MM.1S (cell line): ENCODE measurements at places on chromosomes 7 and 10.

DNA sequence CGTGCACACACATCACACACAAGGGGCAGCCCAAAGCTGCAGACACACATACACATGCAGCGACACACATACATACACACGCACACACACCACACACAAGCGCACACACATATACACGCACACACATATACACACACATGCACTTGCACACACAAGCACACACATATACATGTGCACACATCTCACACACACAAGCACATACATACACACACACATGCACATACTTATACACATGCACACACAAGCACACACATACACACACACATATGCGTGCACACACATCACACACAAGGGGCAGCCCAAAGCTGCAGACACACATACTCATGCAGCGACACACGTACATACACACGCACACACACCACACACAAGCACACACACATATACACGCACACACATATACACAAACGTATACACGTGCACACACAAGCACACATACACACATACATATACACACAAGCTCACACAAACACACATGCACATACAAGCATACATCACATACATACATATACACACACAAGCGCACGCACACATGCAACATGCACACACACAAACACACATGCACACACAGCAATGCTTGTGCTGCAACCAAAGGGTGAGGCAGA is 178.8 kb upstream of the PFKP start:
- DNase-seq, result no peak

DNA sequence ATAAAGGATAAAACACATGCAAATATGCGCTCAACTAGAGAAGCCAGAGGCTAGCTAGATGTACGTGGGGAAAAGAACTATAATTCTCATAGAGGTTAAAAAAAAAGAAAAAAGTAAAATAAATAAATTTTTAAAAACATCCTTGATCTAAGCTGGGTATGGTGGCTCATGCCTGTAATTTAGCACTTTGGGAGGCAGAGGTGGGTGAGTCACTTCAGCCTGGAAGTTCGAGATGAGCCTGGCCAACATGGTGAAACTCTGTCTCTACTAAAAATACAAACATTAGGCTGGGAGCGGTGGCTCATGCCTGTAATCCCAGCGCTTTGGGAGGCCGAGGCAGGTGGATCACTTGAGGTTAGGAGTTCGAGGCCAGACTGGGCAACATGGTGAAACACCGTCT is 18.6 kb upstream of the HSPA12A start:
- no peak for DNase-seq

GRCh38 chr10:72098301-72098835 is 10.0 kb upstream of the SPOCK2 start:
- no peak for DNase-seq

GRCh38 chr10:97229322-97230015 is 43.7 kb upstream of the SLIT1 start:
- no peak for DNase-seq

- DNase-seq, result peak; percentile 92
Observed at GRCh38 chr7:112084520-112084971, 121.7 kb downstream of the DOCK4 start.

GRCh38 chr7:1241603-1242255 is 9.1 kb downstream of the UNCX start:
- DNase-seq, result no peak

- no peak for DNase-seq
Observed at GRCh38 chr7:45257284-45257683, 99.7 kb downstream of the RAMP3 start.

GRCh38 chr10:119535305-119535704 is 7.2 kb downstream of the RGS10 start:
- DNase-seq, result no peak

- DNase-seq, result no peak
Observed at GRCh38 chr7:55189878-55190436, 171.1 kb downstream of the EGFR start.

- no peak for DNase-seq
Observed at GRCh38 chr10:31268444-31269303, 50.3 kb upstream of the ZEB1 start.

GRCh38 chr10:124642088-124642710 is 102.0 kb downstream of the FAM53B start:
- no peak for DNase-seq

- no peak for DNase-seq
Observed at GRCh38 chr10:132814469-132814856, 28.5 kb upstream of the NKX6-2 start.

DNA sequence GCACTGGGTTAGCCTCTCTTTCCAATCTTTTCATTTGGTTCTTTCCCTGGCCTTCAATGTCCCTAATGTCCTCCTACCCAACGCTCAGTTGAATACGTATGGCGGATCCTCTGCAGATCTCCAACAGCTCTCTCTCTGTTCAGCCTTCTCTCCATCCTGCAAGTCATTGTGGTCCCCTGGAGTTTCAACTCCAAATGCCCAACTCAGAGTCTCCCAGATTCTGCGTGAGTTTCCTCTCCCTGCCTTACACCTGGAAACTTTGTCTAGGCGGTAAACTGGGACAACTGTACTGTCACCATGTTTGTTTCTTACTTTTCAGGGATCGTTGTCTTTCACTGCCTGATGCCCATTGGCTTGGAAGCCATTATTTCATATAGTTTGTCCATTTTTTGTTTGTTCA is 273.1 kb downstream of the TNS3 start:
- DNase-seq, result no peak

DNA sequence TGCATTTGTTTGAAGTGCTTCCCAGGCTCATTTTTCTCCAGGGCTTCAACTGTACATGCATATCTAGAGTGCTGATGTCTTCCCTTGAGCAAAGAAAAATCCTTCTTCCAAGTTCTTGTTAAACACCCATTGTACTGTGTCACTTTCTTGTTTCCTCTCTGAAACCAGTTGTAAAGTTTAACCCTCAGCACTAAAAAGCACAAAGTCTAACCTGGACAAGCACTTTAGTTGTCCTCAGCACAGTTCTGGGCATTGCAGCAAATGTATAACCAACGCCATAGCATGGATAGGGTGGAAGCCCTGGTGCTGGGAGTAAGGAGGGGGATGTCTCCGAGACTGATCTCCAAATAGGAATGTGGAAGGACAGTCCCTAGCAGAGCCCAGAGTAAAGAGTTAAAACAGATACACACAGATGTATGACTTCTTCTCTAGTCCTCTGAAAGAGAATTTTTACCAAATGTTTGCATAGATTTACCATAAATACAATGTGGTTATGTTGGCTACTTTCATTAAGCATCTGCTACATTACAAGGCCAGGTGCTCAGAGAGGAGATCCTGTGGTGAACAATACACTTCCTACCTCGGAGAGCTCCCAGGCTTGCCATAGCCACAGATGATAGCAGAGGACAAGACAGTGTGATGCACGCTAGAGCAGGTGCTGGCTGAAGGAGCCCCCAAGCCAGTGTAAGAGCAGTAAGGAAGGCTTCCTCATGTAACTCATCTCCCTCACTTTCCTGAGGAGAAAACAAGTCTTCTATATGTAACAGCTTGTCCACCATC is 57.0 kb downstream of the DNAJC12 start:
- DNase-seq, result peak; percentile 88

DNA sequence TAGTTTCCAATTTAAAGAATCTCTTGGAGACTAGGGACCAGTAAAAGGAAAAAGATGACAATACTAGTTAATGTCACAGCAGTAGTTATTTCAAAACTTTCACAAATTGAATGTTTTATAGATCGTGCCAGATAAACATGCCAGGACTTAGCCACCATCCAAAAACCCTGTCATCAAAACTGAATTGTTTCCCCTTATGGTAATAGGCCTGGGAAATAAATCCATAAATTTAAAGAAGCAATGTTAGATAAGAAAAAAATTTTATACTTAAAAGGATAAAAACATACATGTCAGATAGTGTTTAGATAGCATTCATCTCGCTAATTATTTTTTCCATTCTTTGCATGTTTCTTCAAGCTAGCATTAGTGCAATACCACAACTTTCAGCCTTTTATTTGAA is 71.2 kb downstream of the SUGCT start:
- DNase-seq, result no peak

- no peak for DNase-seq
Observed at GRCh38 chr7:133313575-133313974, 60.7 kb downstream of the EXOC4 start.

GRCh38 chr7:87345962-87346371 is 503 bp downstream of the CROT start:
- DNase-seq, result no peak

GRCh38 chr7:73707045-73707631 is 12.3 kb downstream of the STX1A start:
- no peak for DNase-seq

GRCh38 chr10:33715303-33715975 is 381.0 kb upstream of the NRP1 start:
- no peak for DNase-seq

DNA sequence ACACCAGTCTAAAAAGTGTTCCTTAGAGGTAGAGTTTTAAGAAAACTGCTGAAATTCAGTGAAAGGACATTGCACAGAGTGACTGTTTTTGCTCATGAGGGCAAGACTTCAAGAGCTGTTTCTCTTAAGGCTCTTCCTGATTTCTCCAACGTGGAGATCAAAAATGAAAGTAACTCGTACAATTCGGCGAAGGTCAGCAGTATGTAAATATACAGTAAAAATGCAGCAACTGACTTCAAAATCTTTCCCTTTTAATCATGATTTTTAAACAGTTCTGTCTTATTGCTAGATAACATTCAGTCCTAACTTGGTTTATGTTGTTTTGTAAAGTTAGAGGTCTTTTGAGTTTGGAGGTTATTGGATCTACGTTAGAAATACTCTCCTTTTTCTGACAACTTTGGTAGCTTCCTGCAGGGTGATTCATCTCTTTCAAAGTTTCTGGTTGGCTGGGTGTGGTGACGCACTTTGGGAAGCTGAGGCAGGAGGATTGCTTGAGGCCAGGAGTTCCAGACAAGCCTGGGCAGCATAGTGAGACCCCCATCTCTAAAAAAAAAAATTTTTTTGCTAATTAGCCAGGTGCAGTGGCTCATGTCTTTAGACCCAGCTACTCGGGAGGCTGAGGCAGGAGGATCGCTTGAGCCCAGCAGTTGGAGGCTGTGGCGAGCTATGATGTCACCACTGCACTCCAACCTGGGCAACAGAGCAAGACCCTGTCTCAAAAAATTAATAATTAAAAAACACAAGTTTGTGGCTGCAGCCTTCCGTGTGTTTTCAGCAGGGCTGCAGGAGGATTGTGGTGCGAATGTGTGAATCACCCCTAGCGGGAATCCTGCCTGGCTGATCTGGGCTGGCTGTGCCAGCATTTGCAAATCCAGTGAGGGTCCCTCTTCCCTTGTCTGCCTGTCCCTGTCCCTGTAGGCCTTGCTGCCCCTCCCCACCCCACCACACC is 29.2 kb upstream of the AP5Z1 start:
- DNase-seq, result peak; percentile 78

DNA sequence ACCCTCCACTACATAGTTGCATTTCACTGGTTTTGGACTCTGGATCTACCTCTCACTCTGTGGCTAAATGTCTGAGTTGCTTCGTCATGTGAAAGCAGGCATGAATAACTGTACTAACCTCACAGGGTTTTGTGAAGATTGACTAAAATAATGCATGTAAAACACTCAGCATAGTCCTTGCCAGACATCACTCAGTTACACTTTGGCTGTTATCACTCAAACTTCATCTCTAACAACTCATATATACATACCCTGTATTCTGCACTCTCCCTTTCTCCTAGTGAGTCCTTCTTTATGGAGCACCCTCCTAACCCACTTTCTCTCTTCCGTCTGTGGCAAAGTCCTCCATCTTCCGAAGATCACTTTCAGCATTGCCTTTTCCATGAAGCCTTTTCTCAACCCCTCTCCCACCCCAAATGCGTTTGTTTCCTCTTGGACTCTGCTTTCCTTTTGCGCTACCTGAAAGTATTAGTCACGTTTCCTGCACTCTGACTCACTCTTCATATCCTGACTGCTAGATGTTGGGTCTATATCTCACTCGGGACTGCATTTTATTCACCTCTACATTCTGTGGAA is 72.6 kb downstream of the OSBPL3 start:
- no peak for DNase-seq

DNA sequence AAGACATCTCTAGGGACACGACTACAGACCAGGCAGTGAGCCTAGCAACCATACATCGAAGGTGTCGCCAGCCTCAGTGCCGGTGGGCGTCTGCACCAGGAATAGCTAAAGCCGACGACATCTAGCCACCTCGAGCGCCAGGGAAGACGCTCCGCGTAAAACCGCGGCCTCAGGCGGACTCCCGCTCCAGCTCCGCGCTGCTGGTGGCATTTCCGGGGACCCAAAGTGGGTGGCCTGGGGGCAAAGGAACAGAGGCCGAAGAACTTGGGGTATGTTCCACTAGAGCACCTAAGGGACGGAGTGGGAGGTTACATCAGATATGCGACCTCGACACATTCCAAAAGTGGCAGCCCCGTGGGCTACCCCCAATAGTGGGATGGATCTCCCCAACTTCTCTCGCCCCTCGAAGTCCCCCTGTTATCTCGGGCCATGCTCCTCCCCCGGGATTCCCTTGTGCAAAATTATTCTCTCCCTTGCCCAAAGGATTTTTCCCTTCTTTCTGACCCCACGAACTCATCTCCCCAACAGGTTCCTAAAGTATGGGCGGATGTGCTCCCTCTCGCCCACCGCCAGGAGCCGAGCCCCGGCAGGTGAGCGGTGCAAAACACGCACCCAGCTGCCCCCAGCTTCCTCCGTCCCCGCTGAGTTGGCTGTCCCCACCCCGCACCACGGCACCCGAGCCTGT is 1.2 kb downstream of the KCNMA1 start:
- no peak for DNase-seq

- no peak for DNase-seq
Observed at GRCh38 chr10:19785366-19785765, 30.9 kb upstream of the PLXDC2 start.

DNA sequence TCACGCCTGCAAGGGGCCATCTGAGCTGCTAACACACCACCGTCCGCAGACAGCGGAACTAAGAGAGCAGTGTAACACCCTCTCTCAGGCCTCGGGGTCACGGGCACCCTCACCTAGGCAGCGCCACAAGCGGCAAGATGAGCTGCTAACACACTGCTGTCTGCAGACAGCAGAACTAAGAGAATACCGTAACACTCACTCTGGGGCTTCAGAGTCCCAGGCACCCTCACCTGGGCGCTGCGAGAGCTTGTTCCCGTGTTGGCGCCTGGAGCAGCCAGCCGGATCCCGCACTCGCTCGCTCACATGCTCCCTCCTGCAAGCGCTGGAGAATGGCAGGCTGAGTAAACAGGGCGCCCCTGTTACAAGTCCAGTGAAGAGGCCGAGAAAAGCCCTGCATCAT is 160.2 kb downstream of the SRPK2 start:
- DNase-seq, result no peak

GRCh38 chr7:55188590-55189138 is 169.8 kb downstream of the EGFR start:
- DNase-seq, result no peak

DNA sequence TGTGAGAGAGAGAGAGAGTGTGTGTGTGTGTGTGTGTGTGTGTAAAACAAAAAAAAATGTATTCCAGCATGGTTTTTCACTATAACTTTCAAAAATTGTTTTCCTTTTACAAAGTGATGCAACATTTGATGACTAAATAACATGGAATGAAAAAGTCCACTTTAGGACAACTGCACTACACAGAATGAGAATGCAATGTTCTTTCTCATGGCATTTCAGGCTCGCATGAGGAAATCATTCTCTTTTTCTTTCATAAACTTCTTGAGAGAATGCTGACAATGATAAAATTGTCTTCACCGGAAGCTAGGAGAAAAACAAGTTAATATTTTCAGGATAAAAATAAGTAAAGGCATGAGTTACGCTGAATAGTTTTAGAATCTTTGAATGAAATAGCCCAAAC is 53.7 kb downstream of the SLC16A12 start:
- DNase-seq, result no peak
